Activated CD4-positive, alpha-beta T cell treated with anti-CD3 and anti-CD28 coated beads for 36 hours (primary cell): ENCODE measurements at places on chromosomes 3 and 15. TPM values are rescaled to one million over a fixed set of nuclear protein-coding genes. Genes with fewer than 3 reads are reported as not detected.

The CCR3 gene
- total RNA-seq = not detected

GRCh38 chr3:40923651-40924050, 275.7 kb upstream of the CTNNB1 start:
- H3K36me3 ChIP-seq = no peaks in the 10 kb centered on the region
- H3K4me3 ChIP-seq = no peak overlapping the region
- H3K27ac ChIP-seq = no peak overlapping the region
- no peak for DNase-seq
- no peaks in the 10 kb centered on the region for H3K4me1 ChIP-seq

GRCh38 chr3:88150806-88151205, 1.0 kb downstream of the C3orf38 start:
- peaks cover 40% of the 10 kb centered on the region for H3K4me1 ChIP-seq
- H3K4me3 ChIP-seq = peak overlapping the region; percentile 95
- no peaks in the 10 kb centered on the region for H3K27me3 ChIP-seq
- H3K27ac ChIP-seq = peak overlapping the region; percentile 97
- peaks cover 20% of the 10 kb centered on the region for H3K36me3 ChIP-seq

GRCh38 chr3:10337323-10338163, 16.6 kb upstream of the SEC13 start:
- H3K27ac ChIP-seq = no peak overlapping the region
- peaks cover 2% of the 10 kb centered on the region for H3K27me3 ChIP-seq
- DNase-seq = no peak
- no peaks in the 10 kb centered on the region for H3K36me3 ChIP-seq
- H3K4me3 ChIP-seq = no peak overlapping the region
- H3K4me1 ChIP-seq = no peaks in the 10 kb centered on the region

DNA sequence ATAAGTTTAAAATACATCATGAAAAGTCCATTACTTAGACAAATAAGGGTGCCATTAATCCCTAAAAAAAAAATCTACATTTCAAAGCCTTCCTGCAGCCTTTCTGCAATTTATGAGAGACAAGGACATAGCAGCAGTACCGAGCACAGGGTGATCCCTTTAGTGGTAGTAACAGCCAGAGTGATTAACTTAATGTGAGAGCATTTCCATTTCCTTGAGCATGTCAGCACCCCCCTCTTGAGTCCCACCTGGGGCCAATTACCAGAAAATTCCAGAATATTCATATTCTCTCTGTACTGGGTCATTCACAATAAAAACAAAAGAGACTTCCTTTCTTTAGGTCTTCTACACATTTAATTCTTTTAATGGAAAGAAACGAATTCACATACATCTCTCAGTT, 546.9 kb upstream of the CCDC54 start:
- no peak overlapping the region for H3K4me3 ChIP-seq
- H3K27ac ChIP-seq = no peak overlapping the region
- no peaks in the 10 kb centered on the region for H3K4me1 ChIP-seq
- no peaks in the 10 kb centered on the region for H3K27me3 ChIP-seq
- DNase-seq = no peak
- no peaks in the 10 kb centered on the region for H3K36me3 ChIP-seq

DNA sequence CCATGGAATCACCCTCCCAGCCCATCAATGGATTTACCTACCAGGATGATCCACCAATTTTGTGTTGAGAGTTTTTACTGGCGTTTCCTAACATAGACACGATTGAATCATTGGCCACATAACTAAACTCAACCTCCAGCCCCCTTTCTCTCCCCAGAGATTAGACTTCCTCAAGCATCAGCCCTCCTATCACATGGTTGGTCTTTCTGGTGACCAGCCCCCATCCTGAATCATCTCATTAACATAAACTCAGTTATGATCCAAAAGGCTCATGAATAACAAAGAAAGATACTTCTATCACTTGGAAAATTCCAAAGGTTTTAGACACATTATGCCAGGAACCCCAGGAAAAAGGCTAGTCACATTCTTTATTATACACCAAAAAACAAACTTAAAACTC, 21.2 kb downstream of the PRKAR2A start:
- H3K27me3 ChIP-seq = no peaks in the 10 kb centered on the region
- H3K27ac ChIP-seq = no peak overlapping the region
- no peak for DNase-seq

DNA sequence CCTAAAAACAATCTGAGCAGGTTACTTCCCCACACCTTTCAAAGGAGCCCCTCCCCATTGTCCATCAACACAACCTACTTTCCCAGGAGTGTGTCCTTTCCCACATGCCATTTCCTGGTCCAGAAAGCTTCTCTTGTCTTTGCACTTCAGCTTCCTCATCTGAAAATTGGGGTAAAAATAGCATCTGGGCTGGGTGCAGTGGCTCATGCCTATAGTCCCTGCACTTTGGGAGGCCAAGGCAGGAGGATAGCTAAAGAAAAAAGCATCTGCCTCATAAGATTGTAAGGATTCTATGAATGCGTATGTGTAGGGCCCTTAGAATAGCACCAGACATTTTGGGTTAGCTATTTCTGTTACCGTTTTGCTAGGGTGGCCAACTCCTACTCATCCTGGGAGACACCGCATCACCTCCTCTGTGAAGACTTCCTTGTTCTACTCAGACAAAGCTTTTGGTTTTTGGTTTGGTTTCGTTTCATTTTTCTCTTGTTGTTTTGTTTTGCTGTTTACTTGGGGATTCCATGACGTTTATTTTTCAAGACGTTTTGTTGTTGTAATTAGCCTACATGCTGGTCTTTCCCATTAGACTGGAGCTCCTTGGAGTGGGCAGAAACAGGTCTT, 224.4 kb upstream of the TLE3 start:
- no peaks in the 10 kb centered on the region for H3K4me1 ChIP-seq
- H3K36me3 ChIP-seq = no peaks in the 10 kb centered on the region
- no peak for DNase-seq
- H3K27ac ChIP-seq = no peak overlapping the region
- H3K4me3 ChIP-seq = no peak overlapping the region

DNA sequence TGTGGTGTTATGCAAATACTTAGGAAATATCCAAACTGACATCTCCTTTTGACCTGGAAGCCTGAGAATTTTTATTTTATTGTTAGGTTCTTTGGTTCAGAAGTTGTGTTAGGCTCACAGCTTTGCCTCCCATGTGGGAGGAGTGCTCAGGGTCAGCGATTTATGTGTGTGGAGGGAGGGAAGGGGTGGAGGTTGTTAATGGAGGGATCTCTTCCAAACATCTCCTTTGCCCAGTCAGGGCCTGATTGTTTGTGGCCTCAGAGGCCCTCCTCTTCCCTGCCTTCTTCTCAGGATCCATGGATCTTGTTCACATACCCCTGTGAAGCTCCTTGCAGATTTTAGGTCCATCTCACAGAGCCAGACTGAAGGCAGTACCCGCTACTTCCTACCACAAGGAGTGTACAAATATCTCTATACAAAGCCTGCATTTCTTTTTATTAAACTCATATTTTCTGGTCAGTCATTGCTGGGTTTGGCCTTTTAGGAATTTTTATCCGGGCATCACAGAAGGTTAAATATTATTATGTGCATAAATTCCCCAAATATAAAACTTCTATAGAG, 40.3 kb downstream of the BBX start:
- peaks cover 42% of the 10 kb centered on the region for H3K4me1 ChIP-seq
- no peak overlapping the region for H3K4me3 ChIP-seq
- no peak for DNase-seq
- H3K27me3 ChIP-seq = no peaks in the 10 kb centered on the region
- no peaks in the 10 kb centered on the region for H3K36me3 ChIP-seq

DNA sequence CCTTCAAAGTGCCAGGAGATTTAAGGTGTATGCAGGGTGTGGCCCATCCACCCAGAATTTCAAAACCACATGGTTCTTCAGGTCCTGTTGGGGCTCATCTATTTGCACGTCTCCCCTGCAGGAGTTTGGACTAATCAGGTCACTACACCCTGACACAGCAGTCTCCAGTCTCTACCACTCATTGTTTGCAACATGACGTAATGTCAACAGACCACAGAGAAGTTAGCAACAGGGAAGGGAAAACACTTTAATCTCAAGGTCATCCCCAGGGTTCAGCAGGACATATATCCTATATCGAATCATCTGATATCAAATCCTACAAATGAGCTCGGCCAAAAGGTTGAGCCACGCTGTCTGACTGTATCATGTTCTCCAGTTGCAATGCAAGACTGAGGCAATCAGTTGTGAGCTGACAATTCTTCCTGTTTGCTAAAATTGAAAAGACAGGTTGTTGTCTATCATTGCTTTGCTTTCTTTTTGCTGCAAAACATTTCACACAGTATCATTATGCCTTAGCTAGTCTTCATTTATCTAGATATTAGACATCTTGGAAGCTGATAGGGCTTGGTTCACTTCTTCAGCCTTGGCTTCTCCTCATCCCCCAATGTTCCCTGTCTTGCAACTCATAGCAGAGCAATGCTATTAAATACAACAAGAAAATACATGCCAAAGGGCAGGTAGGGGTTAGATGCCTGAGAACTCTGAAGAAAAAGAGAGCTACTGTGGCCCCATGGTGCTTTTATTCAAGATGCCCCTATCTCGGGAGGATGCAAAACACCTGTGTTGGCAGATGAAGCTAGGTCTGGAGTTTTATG, 13.4 kb upstream of the LEKR1 start:
- H3K36me3 ChIP-seq = peaks cover 13% of the 10 kb centered on the region
- H3K27ac ChIP-seq = no peak overlapping the region
- no peak overlapping the region for H3K4me3 ChIP-seq
- peaks cover 25% of the 10 kb centered on the region for H3K4me1 ChIP-seq
- no peaks in the 10 kb centered on the region for H3K27me3 ChIP-seq

GRCh38 chr3:66182246-66182645, 38.6 kb upstream of the SLC25A26 start:
- DNase-seq = no peak
- peaks cover under 1% of the 10 kb centered on the region for H3K27me3 ChIP-seq
- H3K4me3 ChIP-seq = no peak overlapping the region
- no peaks in the 10 kb centered on the region for H3K4me1 ChIP-seq
